RPMI8226 (cell line): ENCODE measurements at places on chromosomes 13 and 19.

DNA sequence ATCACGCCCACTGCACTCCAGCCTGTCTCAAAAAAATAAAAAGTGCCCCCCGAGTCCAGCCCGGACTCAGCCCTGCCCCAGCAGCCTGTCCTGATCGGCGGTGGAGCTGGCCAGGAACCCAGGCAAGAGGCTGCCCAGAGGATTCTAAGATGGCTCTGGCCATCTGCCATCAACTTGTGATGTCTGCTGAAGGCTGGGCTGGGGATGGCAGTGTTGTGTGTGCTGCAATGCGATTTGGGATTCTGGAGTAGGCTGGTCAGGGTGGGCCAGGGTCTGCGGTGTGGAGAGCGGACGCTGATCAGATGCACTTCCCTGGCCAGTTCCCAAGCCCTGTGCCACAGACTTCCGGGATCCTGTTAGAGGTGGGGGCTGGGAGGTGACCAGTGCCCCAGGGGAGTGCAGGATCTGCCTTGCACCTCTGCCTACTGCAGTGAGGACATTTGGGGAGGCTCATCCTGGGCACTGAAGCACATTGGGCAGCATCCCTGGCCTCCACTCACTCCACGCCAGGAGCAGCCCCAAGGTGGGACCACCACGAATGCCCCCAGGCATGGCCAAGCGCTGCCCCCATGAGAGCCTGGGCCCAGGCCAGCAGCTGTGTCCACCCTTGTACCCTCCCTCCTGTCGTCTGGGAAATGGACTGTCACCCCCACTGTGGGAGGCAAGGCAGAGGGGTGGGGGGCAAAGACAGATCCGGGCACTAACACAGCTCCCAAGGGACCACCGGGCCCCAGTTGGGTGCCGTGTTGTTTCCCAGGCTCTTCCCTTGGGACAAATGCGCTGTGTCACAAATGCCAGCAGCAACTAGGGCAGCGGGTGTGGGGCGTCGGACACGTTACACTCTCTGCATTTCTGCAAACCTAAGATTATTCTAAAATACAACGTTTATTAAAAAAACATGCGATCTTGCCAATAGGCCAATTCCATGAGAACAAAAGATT lies 3.4 kb upstream of the TBXA2R start:
- no peak for DNase-seq

- no peak for DNase-seq
Measured at GRCh38 chr13:66347486-66348117, 882.5 kb downstream of the PCDH9 start.

GRCh38 chr19:35751839-35752745 lies 3.7 kb downstream of the LIN37 start:
- DNase-seq: no peak

GRCh38 chr13:51243227-51243626 lies 21.0 kb downstream of the FAM124A start:
- DNase-seq: no peak

DNA sequence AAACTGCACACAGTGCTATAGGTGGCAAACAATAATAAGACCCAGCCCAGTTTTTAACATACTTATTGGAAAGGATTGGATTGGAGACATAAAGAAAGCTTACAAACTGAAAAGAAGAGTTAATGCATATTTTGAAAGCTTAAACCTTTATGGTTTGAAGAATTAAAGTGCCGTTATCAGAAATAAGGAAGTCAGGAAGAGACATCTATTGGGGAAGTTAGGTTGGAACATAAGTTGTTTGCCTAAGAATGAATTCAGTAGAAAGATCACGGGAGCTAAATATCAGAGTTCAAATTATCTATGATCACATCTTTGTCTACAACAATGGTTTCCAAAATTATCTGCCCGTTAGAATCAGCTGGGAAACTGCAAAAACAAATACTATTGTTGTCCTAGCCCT lies 767.9 kb downstream of the PCDH9 start:
- DNase-seq: no peak

DNA sequence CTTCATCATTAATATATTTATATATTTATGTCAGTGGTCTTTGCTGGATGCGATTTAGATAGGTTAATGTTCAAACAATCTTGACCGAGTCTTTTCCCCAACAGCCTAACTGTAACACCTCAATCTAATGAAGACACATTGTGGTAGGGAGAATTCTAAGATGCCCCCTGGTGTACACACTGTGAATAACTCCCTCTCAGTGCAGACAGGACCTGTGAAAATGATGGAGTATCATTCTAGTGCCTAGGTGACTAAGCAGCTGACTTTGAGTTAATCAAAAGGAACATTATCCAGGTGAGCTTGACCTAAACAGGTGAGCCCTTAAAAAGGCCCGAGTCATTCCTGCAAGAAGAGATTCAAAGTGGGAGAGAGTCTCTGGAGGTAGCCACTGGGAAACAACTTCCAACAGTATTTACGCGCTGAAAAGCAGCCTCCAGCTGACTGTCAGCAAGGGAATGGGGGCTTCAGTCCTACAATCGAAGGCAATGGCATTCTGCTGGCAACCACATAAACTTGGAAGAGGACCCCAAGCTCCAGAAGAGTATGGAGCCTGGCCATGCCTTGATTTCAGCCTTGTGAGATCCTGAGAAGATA lies 28.0 kb upstream of the KBTBD7 start:
- peak; percentile 54 for DNase-seq

- no peak for DNase-seq
Measured at GRCh38 chr19:31326329-31327028, 22.8 kb downstream of the TSHZ3 start.

DNA sequence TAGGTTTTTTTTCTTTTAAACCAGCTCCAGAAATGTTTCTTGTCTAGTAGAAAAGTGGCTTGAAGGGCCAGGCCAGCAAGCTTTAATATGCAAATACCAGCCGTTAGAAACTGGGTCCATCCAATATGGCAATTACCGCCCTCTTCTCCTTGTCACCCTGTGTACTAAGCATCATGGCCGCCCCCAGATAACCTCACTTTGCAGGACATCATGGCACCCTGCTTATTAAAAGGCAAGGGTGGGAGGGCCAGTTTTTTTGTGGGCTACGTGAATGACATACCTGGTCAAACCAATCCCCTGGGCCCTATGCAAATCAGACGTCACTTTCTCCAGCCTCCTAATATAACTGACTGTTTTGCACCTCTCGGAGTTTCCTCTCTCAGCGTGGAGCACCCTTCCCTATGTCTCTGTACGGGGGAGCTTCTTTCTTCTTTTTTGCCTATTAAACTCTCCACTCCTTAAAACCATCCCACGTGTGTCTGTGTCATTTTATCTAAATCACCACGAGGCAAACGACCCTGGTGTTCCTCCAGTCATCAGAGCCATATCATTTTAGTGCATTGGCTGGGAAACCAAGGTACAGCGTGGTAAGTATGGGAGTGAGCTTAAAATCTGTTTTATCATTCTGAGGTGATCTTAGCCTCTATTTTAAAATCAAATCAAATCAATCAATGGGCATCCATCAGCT lies 27.7 kb downstream of the OXGR1 start:
- no peak for DNase-seq

DNA sequence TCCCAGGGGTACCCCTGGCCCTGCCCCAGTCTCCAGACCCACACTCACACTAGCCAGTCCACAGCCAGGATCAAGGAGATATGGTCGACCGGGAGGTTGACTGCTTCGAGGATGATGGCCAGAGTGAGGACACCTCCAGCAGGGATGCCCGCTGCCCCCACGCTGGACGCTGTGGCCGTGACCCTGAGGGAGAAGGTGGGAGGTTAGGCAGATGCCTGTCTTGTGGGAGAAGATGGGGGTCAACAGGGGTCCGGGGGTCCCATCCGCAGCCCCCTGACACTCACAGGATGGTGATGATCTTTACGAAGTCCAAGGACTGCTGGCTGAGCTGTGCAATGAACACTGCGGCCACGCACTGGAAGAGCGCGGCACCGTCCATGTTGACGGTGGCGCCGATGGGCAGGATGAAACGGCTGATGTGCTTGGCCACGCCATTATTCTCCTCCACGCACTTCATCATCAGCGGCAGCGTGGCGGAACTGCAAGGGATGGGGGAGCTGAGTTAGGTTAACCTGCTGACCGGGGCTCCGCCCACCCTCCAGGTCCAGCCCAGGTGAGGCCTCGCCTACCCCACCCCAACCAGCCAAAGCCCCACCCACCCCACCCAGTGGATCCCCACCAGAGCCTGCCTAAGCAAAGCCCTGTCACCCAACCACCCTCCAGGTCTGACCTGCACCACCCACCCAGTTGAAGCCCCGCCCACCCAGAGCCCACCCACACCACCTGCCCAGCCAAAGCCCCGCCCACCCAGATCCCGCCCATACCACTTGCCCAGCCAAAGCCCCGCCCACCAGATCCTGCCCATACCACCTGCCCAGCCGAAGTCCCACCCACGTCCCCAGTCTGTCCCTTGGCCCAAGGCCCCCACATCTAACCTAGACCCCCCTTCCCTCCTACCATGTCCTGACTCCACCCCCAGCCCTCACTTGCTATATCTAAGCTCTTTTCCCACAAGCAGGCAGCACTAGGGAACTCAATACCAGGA lies 11.2 kb downstream of the SLC1A5 start:
- no peak for DNase-seq

GRCh38 chr13:23561261-23561660 lies 9.0 kb upstream of the TNFRSF19 start:
- no peak for DNase-seq

- DNase-seq: no peak
Measured at GRCh38 chr13:49567491-49567890, 17.9 kb downstream of the RCBTB1 start.

DNA sequence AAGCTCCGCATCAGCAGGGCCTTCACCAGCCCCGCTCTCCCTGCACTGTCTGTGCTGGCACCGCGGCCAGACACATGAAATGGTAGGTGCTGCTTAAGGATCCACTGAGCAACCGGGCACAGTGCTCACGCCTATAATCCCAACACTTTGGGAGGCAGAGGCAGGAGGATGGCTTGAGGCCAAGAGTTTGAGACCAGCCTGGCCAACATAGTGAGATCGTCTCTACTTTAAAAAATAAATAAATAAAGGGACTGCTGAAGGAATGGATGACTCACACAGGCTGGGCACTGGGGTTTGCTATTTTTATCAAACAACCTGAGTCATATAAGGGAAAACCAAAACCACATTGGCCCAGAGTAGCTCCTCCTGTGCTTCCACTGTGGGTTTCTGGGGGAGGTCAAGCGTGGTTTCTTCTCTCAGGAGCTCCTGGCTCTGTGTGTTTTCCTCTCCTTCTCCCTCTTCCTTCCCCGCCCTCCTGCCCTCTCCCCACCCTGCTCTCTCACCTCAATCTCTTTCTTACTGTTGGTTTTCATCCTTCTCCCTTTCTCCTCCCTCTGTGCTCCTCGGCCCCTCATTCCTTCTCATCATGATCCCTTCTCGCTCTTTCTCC lies 21.3 kb downstream of the VRK3 start:
- peak; percentile 41 for DNase-seq

DNA sequence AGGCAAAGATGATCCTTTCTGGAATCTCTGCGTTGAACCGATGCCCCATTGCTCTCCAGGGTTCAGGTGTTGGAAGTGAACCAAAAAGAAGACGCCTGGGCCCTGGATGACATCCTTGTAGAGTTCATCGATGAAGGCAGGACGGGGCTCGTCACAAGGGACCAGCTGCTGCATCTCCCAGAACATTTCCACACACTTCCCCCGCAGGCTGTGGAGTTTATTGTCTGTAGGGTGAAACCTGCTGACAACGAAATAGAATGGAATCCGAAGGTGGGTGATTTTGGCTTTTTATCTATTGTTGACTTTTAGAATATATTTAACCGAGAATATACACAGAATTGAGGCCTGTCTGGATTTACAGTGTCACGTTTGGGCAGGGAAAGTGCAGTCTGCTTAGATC lies 58.4 kb downstream of the SLC7A9 start:
- DNase-seq: no peak

GRCh38 chr13:52850072-52850395 lies 1.6 kb upstream of the PCDH8 start:
- DNase-seq: no peak

DNA sequence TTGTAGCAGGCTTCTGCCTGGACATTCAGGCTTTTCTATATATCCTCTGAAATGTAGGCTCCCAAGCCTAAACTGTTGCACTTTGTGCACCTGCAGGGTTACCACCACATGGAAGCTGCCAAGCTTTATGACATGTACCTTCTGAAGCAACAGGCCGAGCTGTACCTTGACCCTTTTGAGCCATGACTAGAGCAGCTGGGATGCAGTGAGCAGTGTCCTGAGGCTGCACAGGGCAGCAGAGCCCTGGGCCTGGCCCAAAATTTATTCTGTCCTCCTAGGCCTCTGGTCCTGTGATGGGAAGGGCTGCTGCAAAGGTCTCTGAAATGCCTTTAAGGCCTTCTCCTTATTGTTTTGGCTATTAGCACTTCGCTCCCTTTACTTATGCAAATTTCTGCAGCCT lies 23.5 kb upstream of the CD177 start:
- DNase-seq: no peak

GRCh38 chr13:83568019-83568418 lies 314.3 kb downstream of the SLITRK1 start:
- DNase-seq: no peak

GRCh38 chr13:69761581-69761980 lies 346.0 kb upstream of the ATXN8OS start:
- no peak for DNase-seq

DNA sequence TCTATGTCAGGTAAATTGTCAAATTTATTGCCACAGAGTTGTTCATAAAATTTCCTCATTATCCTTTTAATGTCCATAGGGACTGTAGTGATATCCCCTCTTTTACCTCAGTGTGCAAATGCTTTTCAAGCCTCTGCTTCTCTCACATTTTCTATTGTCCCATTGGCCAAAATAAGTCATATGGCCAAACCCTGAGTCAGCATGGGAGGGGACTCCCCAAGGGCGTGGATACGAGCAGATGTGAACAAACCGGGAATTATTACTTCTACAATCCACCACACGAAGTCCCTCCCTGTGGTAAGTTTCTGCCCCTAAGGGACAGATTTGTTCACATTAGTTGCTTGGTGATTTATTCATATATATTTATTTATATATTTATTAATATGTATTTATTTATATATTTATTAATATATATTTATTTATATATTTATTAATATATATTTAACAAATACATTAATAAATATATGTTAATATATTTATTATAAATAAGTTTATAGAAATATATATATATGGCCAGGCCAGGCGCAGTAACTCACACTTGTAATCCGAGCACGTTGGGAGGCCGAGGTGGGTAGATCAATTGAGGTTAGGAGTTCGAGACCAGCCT lies 20.1 kb upstream of the CAMSAP3 start:
- peak; percentile 72 for DNase-seq

DNA sequence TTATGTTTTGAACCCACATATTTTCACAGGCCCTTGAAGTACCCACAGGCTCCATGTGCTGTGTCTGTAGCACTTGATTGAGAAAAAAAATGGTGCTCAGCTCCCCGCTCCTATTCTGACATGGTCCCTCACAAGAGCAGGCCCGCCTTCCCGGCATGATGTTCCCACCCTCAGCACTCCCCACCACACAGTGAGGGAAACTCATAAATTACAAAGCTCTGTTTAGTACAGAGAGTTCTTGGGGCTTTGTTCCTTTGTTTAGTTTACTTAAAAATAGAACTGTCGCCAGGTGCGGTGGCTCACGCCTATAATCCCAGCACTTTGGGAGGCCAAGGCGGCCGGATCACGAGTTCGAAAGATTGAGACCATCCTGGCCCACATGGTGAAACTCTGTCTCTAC lies 25.9 kb upstream of the ABCC4 start:
- DNase-seq: no peak

GRCh38 chr13:71751073-71751472 lies 115.9 kb downstream of the DACH1 start:
- no peak for DNase-seq

- no peak for DNase-seq
Measured at GRCh38 chr13:75399168-75399878, 82.6 kb downstream of the TBC1D4 start.

- no peak for DNase-seq
Measured at GRCh38 chr13:35817642-35818607, 313.3 kb downstream of the DCLK1 start.

GRCh38 chr19:38266981-38267597 lies 2.7 kb downstream of the SPINT2 start:
- DNase-seq: no peak
